ENCODE measurements at places on chromosomes 5 and 9.

GRCh38 chr9:90539286-90539685 lies 103.3 kb downstream of the DIRAS2 start:
- DNase-seq: no peak

- DNase-seq: peak; percentile 9
These were observed 459.3 kb upstream of the MEF2C start for GRCh38 chr5:89342106-89342876.

DNA sequence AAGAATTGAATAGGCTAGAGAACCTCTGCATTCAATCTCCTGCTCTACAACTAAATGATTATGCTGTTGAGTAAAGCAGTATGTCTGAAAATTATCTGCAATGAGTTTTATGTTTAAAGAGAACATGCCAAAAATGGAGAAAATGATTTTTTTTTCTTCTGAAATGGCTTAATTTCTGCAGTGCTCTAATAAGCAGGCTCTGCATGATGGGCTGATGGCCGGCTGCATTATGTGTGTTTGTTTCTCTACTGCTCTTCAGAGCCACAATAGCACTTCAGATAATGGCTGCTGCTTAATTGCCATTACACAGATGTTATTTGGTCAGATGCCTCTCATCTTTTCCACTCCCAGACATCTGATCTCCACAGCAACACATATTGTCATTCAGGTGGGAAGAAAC lies 286.4 kb upstream of the DMAC1 start:
- no peak for DNase-seq

DNA sequence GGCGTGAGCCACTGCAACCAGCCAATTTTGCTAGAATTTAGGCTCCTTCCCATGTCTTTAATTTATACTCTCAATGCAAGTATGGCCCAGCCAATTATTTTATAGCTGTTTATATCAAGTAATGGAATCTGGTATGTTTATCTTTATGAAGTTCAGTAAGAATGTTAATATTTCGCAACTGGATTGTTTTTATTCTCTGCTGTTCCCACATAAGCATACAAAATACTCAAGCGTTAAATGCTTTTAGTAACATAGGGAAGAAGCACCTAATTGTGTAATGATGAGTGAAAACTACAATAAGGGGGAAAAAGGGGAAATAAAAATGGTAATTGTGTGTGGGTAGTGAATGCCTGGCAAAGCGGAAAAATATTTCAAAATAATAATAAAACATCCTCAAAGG lies 21.3 kb downstream of the PWWP2A start:
- no peak for DNase-seq

- DNase-seq: no peak
These were observed 11.9 kb upstream of the PDLIM4 start for GRCh38 chr5:132245593-132245992.

DNA sequence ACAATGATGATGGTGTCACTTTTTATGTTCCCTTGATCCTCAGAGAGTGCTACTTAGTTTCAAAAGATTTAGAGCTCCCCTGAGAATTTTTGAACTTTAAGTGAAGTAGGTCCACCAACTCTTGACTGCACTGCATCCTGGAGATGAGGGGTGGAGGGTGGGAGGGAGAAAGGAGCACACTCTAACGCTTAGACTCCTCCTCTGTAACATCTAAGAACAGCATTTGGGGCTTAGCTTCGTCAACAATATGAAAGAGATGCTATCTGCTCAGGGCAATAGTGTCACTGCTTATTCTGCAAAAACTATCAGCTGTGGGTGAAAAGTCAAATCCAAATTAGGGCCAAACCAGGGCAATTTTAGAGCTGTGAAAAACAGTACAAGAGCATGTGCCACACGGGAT lies 242.8 kb upstream of the EFNA5 start:
- no peak for DNase-seq

GRCh38 chr5:5387777-5388176 lies 34.7 kb upstream of the ICE1 start:
- no peak for DNase-seq

GRCh38 chr9:19682397-19682796 lies 106.4 kb downstream of the SLC24A2 start:
- DNase-seq: no peak

DNA sequence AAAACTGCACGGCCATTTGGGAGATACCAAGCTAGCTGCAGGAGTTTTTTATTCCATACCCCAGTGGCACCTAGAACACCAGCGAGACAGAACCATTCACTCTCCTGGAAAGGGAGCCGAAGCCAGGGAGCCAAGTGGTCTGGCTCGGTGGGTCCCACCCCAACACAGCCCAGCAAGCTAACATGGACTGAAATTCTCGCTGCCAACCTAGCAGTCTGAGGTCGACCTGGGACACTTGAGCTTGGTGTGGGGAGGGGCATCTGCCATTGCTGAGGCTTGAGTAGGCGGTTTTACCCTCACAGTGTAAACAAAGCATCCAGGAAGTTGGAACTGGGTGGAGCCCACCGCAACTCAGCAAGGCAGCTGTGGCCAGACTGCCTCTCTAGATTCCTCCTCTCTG lies 108.9 kb upstream of the CHD1 start:
- DNase-seq: no peak

- peak; percentile 71 for DNase-seq
These were observed 214.4 kb upstream of the S1PR3 start for GRCh38 chr9:88776717-88777497.

- DNase-seq: no peak
These were observed 563.2 kb upstream of the ADAMTS16 start for GRCh38 chr5:4576908-4577307.

- no peak for DNase-seq
These were observed 88.5 kb downstream of the TTLL11 start for GRCh38 chr9:122004589-122004988.

GRCh38 chr9:104388071-104388470 lies 116.0 kb upstream of the OR13F1 start:
- DNase-seq: no peak

DNA sequence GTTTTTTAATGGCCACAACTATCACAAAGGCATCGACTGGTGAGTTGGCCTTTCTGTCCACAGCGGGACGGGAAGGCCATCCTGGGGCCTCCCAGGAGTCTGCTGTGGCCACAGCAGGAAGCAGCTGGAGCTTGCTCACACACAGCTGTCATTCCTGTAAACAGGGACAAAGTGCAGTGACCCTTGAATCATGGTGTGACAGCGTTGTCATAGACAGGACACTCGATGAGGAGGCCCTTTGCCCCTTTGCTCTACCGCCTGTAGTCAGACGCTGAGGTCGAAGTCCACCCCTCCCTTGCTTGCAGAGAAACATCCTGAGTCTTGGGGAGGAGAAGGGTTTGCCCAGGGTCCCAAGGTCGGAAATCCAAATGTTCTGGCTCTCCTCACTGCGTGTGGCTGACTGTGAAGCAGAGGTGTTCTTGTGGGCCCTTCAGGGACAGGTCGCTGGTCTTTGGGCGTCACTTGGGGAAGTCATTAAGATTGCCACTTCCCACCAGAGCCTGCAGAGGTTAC lies 35.1 kb downstream of the NDST1 start:
- no peak for DNase-seq

GRCh38 chr9:106864373-106865143 lies 1.6 kb downstream of the ZNF462 start:
- DNase-seq: no peak

DNA sequence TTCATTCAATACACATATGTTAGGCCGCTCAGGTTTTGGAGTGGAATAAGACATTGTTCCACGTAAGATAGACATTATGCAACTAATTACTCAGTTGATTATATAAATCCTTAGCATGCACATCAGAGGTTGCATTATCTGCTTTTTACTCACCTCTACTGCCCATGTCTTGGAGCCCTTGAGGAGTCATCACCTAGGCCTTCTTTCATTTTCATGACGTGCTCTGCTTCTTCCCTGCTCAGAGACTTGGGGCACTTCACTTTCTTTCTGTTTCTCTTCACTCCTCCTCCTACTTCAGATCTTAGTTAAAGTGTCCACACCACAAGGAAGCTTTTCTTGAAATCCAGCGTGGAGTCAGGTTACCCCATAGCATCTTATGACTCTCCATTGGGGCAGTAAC lies 241.1 kb downstream of the TLR4 start:
- no peak for DNase-seq

DNA sequence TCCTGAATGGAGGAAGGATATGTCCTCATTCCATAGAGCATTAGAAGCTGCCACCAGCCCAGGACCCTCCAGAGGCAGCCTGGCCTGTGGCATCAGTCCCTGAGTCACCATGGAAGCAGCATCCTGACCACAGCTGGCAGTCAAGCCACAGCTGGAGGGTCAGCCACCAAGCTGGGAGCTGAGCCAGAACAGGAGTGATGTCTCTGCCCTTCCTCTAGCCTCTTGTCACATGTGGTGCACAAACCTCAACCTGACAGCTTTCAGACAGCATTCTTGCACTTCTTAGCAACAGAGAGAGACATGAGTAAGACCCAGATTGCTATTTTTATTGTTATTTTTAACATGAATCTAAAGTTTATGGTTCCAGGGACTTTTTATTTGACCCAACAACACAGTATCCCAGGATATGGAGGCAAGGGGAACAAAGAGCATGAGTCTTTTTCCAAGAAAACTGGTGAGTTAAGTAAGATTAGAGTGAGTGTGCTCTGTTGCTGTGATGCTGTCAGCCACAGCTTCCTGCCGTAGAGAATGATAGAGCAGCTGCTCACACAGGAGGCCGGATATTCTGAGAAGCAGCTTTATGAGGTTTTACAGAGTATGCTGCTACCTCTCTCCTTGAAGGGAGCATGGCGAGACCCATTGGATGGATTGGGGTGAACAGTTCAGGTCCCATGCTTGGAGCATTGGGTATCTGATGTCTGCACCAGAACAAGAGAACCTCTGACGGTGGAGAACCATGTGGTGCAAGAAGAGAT lies 13.0 kb upstream of the CYFIP2 start:
- DNase-seq: no peak

GRCh38 chr9:82170866-82171265 lies 182.3 kb downstream of the SPATA31D1 start:
- DNase-seq: no peak

- DNase-seq: no peak
These were observed 96.2 kb downstream of the PLK2 start for GRCh38 chr5:58363461-58364249.

DNA sequence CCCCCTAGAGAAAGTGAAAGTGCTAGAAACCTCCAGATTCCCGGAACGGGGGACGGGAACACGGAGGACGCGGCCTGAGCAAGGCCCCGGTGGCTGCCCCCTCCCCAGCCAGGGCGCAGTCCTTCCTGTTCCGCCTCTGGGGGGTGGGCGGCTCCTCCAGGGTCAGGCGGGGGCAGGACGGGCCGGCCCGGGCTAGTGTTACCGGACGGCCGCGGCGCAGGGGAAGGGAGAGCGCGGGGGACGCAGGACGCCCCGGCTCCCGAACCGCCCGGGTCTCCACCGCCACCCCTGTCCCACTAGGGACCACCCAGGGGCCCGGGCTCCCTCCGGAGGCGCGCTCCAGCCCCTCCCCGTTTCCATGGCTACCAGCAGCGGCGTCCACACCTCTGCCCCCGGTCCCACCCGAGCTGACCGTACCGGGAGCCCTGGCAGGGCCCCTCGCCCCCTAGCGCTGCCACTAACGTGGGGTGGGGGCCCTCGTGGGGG lies 579 bp downstream of the SLC12A7 start:
- DNase-seq: no peak

GRCh38 chr5:83124593-83124992 lies 47.2 kb downstream of the XRCC4 start:
- no peak for DNase-seq

All from kidney epithelial cell (primary cell).